NCI-H1092 treated with DMSO at 0.1 percent for 48 hours (cell line): ENCODE measurements at places on chromosomes 5 and 9.

DNA sequence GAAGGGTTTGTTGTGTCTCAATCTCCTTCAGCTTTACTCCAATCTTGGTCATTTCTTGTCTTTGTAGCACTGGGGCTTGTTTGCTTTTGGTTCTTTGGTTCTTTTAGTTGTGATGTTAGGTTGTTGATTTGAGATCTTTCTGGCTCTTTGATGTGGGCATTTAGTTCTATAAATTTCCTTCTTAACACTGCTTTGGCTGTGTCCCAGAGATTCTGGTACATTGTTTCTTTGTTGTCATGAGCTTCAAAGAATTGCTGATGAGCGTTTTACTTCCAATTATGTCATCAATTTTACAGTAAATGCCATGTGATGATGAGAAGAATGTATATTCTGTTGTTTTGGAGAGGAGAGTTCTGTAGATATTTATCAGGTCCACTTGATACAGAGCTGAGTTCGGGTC, 353.3 kb downstream of the MAN2A1 start:
- no peak for DNase-seq

DNA sequence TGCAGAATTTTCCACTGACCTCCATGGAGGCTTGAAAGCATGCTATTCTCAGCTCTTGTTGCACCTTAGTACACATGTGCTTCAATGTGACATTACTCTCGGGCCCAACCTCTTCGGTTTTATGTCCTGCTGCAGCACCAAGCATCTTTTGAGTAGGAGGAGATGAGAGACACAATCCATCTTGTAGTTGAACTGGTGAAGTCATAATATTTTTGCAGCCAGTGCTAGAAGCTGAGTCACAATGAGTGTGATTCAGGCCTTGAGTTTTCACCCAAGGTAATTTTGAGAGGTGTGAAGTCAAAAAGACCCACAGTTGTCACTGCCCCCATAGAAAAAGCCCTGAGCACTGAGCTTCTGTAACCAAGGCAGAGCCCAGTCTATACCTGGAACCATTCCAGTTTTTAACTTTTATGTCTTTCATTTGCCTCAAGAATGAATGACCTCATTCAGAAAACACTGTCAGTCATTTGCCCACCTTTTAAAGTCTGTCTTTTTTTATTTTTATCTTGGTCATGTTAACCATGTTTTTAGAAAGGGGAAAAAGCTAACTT, 117.7 kb downstream of the ZNF462 start:
- no peak for DNase-seq

DNA sequence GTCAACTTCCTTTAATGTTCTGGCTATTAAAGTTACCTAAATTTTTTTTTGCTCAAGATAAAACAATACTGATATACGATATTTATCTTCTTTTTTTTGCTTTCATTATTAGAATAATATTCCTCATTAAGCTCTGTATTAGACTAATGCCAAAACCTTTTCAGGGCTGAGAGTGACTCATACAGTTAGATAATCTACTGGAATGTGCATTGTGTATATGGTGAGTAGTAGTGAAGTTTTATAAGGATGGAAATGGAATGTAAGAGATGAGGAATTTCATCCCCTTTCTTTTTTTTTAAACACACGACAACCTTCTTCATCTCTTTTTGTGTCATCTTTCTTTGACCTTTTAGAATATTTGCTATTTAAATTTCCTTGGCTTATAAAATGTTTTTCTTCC, 268.6 kb downstream of the ISL1 start:
- no peak for DNase-seq

- DNase-seq, result no peak
Observed at GRCh38 chr5:22651355-22651754, 201.8 kb downstream of the CDH12 start.

DNA sequence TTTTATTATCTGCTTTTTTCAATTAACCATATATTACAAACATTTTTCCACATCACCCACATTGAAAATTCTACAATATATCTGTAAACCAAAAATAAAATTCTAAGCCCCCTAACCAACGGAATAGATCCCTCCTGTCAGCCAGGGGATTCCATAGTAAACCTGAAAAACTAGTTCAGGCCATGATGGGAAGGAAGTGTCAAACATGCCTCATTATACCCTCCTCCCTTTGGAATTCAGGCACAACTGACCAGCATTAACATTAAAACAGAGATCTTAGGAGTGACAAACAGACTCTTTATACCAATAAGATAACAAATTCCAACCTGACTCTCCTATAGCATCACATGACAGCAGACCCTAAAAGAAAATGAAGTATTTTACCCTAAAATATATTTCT, 113.7 kb upstream of the DMRT1 start:
- DNase-seq, result no peak

- no peak for DNase-seq
Observed at GRCh38 chr9:61671276-61671973, 481.6 kb downstream of the SPATA31A7 start.

- DNase-seq, result no peak
Observed at GRCh38 chr5:7676455-7676854, 174.5 kb downstream of the CFAP90 start.

- no peak for DNase-seq
Observed at GRCh38 chr5:127505905-127506304, 11.5 kb upstream of the PRRC1 start.

- DNase-seq, result peak; percentile 7
Observed at GRCh38 chr5:151155775-151156506, 1.6 kb downstream of the ANXA6 start.

- DNase-seq, result no peak
Observed at GRCh38 chr5:141771031-141771430, 89.0 kb upstream of the ARAP3 start.

- DNase-seq, result no peak
Observed at GRCh38 chr9:108057421-108058134, 568.0 kb upstream of the KLF4 start.

DNA sequence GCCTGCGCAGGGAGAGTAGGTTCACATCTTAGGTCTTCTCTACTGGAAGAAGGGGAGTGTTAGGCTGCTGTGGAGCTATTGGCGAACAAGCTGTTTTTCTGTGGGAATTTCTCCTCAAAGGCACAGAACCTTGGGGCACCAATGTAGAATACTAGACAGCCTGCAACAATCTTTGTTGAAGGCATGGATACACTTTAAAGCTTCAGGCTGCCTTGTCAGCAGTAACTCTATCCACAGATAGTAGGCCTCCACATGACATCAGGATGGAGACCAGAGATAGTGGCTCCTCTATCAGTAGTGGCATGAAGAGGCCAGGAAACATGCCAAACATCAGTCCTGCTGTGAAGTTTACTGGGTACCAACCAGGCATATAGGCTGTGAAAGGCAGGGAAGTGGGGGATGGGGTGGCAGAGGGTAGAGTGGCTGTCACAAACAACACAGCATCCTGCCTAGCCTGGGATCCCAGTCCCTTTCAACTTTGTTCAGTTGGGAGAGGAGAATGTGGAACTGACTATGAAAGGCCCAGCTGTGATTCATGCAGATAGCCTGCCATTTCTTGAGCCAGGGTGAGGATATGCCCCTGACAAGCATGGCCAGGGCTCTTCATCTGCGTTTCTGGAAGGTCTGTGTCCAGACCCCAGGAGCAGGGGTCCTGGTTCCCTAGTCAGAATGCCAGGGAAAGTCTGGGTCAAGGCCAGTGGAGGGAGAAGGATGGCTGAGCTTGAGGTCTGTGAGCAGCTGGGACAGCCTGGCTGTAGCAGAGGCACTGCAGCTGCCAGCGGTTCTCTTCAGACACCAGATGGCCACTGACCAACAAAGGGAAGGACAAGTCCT, 1.0 kb upstream of the HK3 start:
- DNase-seq, result no peak

GRCh38 chr9:751137-752051, 90.1 kb upstream of the DMRT1 start:
- no peak for DNase-seq

- DNase-seq, result no peak
Observed at GRCh38 chr5:154737667-154738320, 17.4 kb upstream of the LARP1 start.

DNA sequence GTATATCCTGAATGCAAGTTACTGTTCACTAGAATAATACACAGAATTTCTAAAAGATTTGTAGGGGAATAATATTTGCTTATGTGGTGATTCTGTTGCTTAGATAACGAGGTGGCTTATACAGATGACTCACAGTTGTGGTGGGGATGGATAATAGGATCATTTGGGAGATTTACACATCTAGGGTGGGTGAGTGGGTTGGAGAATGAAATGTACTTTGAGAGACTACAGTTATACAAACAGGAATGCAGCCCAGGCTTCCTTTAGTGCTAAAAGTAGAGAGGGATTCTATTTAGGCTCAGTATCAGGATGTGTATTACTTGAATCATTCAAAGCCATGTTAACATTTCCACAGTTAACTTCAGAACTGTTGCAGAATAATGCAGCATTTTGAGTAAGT, 1.8 kb downstream of the CTXN3 start:
- no peak for DNase-seq

- no peak for DNase-seq
Observed at GRCh38 chr5:164301708-164302107, 796.3 kb downstream of the MAT2B start.

GRCh38 chr5:129118405-129118804, 23.9 kb downstream of the ISOC1 start:
- DNase-seq, result peak; percentile 6

- no peak for DNase-seq
Observed at GRCh38 chr9:69364510-69365150, 39.6 kb downstream of the ENTREP1 start.

DNA sequence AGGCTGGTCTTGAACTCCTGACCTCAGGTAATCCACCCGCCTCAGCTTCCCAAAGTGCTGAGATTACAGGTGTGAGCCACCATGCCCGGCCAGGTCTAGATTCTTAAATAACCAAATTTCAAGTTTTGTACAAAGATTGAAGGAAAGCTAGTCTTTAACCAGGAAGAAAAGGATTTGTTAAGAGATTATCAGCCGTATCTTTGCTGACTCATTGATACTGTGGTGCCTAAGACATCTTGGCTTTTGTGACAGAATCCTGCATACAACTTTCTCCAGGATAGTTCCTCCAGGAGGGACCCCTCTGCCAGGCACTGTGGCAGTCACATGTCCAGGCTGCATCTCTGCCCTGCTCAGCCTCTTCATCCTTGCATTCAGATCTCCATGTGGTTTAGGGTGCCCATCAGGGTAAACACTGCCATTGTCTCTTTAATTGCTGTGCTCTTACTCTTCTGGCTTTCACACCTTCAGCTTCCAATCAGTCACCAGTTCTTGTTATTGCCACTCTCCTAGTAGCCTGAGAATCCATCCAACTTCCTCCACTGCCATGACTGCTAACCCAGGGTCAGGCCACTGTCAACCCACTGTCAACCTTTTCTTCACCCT, 10.0 kb downstream of the MAP3K1 start:
- DNase-seq, result no peak
